Head of caudate nucleus (tissue), 42 donors: ENCODE measurements at places on chromosomes 5 and 9.

DNA sequence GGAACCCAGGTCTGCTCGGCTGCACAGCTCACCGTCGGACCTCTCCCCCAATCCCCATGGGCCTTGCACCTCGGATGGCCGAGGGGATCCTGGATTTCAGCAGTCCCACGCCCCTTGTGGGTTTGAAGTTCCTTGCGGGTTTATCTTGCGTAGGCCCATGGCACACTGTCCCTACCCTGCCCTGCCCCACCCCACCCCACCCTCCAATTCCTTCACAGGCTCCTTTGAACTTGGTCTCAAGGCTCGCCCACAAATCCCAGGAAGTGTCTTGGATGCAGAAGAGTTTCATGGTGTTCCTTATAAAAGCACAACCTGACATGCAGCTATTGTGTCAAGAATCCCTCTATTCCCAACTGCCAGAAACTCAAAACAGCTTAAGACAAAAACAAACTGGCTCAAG lies 11.2 kb upstream of the SMIM23 start:
- no peak for DNase-seq

- DNase-seq, result no peak
Measured at GRCh38 chr5:158591301-158591863, 508.3 kb downstream of the EBF1 start.

DNA sequence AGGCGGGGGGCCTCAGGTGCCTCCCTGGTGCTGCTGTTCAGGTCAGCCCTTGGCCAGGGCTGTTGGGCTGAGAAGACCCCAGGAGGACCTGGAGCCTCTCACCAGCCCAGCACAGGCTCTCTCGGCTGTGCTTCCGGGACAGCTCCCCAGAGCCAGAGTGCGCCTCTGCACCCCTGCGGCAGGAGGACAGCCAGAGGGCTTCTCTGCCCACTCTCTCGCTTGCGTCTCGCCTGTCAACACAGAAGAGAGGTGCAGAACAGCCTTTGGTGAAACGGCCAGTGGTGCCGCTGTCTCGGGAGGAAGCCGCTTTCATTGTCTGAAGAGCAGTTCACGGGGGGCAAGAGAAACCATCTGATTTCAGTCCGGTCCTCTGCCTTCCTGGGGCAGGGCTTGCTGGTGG lies 3.8 kb upstream of the NACC2 start:
- DNase-seq, result no peak

- no peak for DNase-seq
Measured at GRCh38 chr5:31537851-31538250, 5.8 kb downstream of the C5orf22 start.

GRCh38 chr5:81779125-81779915 lies 28.4 kb upstream of the SSBP2 start:
- DNase-seq, result peak; percentile 71

GRCh38 chr9:35905051-35905781 lies 786 bp upstream of the HRCT1 start:
- DNase-seq, result no peak

- no peak for DNase-seq
Measured at GRCh38 chr9:111599955-111600343, 502 bp upstream of the PTGR1 start.

GRCh38 chr5:143488381-143488780 lies 84.9 kb upstream of the NR3C1 start:
- DNase-seq, result no peak
